NCI-H526 (cell line): ENCODE measurements at places on chromosomes 3 and 15.

GRCh38 chr3:43075904-43076661 lies 29.8 kb downstream of the POMGNT2 start:
- DNase-seq, result no peak

DNA sequence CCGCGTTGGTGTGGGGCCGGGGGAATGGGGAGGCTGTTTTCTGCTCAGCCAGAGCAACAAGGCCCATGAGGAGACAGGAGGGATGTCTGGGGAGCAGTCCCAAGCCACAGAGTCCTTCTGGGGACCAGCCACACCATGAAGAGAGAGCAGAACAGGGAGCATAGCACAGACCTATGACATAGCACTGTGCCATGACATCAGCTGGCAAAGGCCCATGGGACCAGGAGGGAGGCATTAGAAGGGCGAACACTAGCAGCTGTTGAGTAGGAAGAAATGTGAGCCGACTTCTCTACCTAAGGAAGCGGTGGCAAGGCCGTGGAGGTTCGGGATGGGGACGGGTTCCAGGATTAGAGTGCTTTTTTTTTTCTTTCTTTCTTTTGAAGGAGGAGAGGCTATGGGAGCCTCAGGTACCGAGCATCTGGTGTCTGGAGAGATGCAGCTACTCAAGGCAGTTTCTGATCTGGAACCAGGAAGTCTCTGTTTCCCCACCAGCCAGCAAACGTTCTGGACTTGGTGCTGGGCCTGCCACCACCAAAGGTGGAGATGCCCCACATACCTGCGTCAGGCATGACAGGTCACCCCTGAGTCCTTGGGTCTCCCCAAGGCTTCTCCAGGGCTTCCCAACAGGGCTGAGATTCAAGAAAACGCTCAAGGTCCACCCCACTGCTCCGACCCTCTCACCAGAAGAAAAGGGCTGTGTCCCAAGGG lies 77.3 kb upstream of the CGNL1 start:
- no peak for DNase-seq

DNA sequence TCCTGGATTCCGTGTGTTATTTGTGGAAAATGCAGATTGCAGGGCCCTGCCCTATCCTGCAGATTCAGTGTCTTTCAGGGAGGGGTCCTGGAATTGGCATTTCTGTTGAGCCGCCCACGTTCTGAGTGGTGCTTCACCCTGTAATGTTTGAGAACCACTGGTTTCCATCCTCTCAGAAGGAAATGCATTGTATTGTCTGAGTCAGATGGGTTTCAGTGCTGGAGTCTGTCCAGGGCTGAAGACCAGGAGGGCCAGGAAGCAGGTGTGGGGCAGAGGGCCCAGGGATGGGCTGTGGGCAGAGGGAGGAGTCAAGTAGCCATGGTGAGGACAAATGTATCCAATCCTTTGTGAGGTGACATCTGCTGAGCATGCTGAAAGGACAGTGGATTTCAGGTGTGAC lies 123.8 kb downstream of the SV2B start:
- DNase-seq, result no peak

- DNase-seq, result no peak
Measured at GRCh38 chr3:143247073-143247472, 127.5 kb downstream of the CHST2 start.

- no peak for DNase-seq
Measured at GRCh38 chr3:119990888-119991287, 103.4 kb downstream of the GSK3B start.

DNA sequence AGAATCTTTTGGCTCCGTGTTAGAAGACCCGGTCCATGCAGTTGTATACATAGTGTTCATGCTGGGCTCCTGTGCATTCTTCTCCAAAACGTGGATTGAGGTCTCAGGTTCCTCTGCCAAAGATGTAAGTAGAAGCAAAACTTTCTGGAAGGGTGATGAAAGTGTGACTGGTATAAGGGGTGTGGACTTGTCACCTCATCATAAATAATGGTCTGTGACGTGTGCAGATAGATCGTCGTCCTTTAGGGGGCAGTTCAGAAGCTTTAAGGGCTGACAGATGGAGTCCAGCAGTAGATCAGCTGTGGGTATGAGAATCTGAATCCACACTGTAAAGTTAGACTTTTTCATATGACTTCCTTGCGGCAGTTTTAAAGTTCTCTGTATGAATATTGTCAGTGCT lies 15.3 kb downstream of the SEC61A1 start:
- no peak for DNase-seq

GRCh38 chr3:197041875-197042488 lies 12.4 kb upstream of the MELTF start:
- DNase-seq, result no peak

- DNase-seq, result no peak
Measured at GRCh38 chr15:80588801-80589200, 106.3 kb upstream of the ABHD17C start.

DNA sequence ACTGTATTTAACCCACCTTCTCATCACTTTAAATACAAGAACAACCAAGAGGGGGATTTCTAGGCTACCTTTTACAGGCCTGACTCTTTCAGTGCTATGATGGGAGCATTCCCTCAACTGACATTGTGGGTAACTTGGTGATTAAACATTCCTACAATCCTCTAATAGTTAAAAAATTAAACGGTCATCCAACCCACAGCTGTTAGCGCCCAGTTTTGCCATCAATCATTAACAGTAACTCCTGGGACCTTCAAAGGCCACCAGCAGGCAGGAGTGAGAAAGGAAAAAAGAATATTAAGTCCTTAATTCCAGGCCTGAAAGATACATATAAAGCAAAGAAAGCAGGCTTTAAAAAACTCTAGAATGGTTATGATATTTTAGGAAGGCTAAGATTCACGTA lies 512.1 kb downstream of the MAGI1 start:
- no peak for DNase-seq

GRCh38 chr3:156790156-156790555 lies 36.0 kb upstream of the LEKR1 start:
- DNase-seq, result no peak

DNA sequence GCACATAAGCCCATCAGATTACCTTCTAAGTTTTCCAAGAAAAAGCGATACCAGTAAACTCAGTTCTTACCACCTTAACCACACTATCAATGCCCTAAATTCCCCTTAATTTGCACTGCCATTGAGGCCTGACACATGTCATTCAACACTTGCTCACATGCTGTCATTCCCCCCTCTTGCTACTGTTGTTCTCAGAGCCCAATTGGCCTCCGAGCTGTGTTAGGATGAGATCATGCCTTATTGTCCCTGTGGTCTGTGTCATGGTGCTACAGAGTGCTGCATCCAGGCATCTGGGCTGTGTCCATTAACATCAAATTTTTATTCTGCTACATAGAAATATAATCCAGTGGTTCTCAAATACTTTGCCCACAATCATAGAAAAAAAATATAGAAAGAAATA lies 213.6 kb downstream of the SSR3 start:
- no peak for DNase-seq

- DNase-seq, result no peak
Measured at GRCh38 chr3:150826466-150827282, 63.7 kb upstream of the SIAH2 start.

DNA sequence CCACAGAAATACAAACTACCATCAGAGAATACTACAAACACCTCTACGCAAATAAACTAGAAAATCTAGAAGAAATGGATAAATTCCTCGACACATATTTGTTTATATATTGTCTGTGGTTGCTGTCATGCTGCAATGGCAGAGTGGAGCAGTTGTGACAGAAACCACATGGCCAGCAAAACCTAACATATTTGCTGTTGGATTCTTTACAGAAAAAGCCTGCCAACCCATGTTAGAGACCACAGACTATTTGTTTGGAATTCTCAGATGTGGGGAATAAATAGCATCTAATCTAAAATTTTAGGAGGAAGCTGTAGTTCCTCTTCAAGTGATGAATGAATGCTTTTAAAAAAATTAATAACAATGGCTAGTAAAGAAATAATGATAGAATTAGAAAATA lies 341.6 kb upstream of the AZI2 start:
- DNase-seq, result no peak

- DNase-seq, result no peak
Measured at GRCh38 chr15:100985401-100985800, 66.2 kb downstream of the LRRK1 start.

GRCh38 chr15:91694131-91694830 lies 159.2 kb upstream of the SLCO3A1 start:
- DNase-seq, result peak; percentile 10

- no peak for DNase-seq
Measured at GRCh38 chr3:139728414-139728813, 50.6 kb upstream of the NMNAT3 start.

DNA sequence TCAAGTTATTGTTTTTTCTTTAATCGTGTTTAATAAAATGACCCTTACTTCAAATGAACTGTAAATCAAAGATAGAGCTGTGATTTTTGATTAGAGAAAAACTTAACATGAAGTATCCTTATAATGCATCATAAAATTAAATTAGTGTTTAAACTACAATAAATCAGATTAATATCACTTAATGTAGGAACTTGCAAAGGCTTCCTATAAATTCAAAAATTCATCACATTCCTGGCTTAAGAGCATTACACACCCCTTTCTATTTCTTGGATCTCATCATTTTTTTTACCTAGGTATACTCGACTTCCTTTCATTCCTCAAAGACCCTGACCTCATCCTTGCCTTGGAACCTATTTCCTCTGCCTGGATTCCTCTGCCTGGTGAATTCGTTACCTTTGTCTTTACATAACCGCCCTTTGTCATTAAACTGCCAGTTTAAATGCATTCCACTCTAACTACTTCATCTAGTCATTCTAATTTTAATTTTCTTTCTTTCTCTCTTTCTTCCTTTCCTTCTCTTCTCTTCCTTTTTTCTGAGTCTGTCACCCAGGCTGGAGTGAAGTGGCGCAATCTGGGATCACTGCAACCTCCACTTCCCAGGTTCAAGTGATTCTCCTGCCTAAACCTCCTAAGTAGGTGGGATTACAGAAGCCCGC lies 1244.5 kb downstream of the OTOL1 start:
- DNase-seq, result no peak

DNA sequence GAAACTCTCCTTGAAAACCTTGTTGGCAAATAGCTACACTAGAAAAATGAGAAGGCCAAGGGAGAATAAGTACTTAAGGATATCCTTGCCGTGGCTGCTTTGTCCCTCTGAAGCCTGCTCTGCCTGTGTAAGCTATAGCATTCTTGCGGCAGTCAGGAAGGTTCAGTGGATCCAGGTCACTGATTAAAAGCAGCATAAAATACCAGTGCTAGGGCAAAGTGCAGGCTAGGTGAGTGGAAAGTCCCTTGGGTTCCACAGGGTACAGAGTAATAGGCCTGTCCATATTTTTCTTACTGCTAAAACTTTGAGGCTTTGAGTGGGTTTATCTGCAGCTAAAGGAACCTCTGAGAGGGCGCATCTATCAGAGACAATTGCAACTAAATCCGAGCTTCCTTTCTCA lies 10.3 kb downstream of the CXCR6 start:
- DNase-seq, result no peak

- DNase-seq, result peak; percentile 62
Measured at GRCh38 chr15:94576889-94577533, 345.6 kb downstream of the MCTP2 start.

DNA sequence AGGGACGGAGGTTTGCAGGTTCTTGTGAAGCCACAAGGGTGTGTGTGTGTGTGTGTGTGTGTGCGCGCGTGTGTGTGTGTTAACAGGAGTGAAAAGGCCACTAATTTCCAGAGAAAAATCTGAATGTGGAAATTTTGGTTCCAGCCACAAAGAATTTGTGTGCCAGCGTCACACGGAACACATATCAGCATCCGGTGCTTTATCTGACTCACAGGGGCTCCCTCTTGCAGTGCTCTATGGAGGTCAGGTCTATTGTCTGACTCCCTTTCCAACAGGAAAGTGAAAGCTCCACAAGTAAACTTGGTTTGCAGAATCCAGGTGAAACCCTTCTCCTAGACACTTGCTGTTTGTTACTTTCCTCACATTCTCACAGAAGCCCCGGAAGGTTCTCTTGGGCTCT lies 6.2 kb downstream of the CLDN11 start:
- DNase-seq, result no peak

DNA sequence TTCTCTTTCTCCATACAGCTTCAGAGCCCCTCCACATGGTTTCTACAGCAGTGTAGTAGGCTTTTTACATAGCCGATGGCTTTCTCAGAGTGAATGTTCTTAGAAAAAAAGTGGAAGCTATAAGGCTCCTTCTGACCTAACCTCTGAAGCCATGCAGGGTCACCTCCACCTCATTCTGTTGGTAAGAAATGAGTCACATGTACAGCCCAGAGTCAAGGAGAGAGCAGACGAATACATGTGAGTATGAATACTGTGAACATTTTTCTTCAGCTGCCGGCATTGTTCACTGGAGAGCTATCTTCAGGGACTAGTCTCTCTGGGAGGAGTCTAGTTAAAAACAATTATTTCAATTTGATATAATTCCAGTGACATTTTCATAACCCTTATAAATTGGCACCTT lies 68.2 kb upstream of the THRB start:
- no peak for DNase-seq

DNA sequence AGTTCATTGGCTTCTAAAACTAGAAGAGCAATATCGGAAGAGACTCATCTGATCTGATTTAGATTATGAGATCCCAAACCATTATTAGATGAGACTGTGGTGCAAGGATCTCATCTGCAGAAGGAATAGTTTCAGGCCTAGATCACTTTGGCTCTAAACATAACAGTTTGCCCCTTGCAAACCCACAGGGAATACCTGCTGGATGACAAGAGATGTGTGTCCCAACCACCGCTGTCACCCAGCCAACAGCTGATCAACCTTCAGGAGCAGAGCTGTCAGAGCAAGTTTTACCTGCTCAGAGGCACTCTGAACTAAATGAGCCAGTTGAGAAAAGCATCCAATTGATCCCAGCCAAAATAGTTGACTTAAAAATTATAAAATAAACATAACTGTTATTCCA lies 64.0 kb upstream of the ST3GAL6 start:
- DNase-seq, result no peak

- DNase-seq, result no peak
Measured at GRCh38 chr3:172260381-172260780, 187.9 kb downstream of the GHSR start.

GRCh38 chr15:85690561-85691231 lies 104.0 kb downstream of the KLHL25 start:
- no peak for DNase-seq

DNA sequence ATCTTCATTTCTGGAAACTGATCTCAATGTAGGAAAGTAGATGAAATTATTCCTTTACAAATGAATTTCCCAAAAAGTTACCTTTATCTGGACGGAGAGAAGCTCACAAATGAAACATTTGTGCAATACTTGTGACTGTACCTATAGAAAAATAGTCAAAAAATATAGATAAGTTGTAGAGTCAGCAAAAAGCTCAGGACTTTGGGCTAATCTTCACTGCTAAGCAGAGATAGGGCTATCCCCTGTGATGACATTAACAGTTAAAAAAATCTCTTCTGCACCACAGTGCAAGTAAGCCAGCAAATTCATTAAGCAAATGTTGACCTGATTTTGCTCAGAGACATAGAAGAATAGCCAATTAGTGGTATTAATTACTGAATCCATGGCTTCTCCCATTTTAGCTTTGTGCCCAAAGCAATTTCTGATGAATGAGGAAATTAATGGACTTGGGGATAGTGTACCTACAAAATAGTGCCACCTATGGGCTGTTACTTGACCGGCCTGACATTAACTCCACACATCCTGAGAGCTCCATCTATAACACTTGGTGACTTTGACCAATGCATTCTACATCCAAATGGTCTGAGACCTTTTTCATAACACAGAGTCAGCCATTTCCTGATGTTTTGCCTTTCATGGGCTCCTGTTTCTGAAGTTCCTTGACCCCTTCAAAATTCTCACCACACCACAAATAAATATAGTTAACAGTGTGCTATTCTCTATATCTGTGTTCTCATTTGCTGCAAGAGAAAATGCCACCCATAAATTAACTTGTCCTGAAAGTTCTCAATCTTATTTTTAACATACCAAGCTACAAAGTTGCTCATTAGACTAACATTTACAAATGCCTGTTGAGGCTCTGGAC lies 105.0 kb downstream of the SSR3 start:
- no peak for DNase-seq
